ENCODE measurements at places on chromosomes 16 and 17. TPM values are rescaled to one million over a fixed set of nuclear protein-coding genes. Genes with fewer than 3 reads are reported as not detected.

Gene ERN2
- not detected for total RNA-seq

Gene ADAD2
- not detected for total RNA-seq

Gene CTRB1
- total RNA-seq, result not detected

Gene CDH3
- total RNA-seq, result 0.41 TPM

Gene BICDL2
- not detected for total RNA-seq

Gene CCL14
- not detected for total RNA-seq

All from A549 treated with Mapracorat at 1 μM for 4 hours (cell line).